NCI-H2171 (cell line): ENCODE measurements at places on chromosomes 6 and 20.

DNA sequence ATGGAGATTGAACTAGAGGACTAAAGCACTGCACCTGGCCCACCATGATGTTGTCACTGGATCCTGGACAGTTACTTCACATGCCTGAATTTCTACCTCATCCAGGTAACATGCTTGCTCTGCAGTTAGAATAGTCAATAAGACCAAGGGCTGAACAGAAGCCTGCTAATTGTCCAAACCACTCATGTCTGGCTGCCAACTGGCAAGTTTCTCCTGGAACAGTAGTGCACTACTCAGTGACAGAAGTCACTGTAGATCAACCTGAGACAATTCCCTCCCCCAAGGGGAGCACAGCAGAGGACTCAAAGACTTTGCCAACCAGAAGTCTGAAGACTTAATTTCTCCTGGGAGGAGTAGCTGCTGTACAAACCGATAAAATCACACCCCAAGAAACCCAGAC lies 454.6 kb upstream of the MARCKS start:
- DNase-seq, result no peak

GRCh38 chr6:142551274-142551811 lies 249.5 kb downstream of the ADGRG6 start:
- DNase-seq, result peak; percentile 70

GRCh38 chr20:49310705-49311104 lies 32.8 kb upstream of the ZNFX1 start:
- no peak for DNase-seq

- DNase-seq, result no peak
Measured at GRCh38 chr6:69542494-69542893, 254.3 kb downstream of the LMBRD1 start.

- no peak for DNase-seq
Measured at GRCh38 chr20:23663180-23663579, 25.4 kb upstream of the CST3 start.

DNA sequence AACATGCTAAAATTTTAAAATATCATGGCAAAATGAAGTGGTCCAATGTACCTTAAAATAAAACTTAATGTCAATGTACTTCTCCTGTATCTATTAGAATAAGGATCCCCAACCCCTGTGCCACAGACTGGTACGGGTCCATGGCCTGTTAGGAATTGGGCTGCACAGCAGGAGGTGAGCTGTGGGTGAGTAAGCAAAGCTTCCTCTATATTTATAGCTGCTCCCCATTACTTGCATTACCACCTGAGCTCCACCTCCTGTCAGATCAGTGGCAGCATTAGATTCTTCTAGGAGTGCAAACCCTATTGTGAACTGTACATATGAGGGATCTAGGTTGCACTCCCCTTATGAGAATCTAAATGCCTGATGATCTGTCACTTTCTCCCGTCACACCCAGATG lies 86.0 kb downstream of the SLC16A10 start:
- DNase-seq, result no peak

DNA sequence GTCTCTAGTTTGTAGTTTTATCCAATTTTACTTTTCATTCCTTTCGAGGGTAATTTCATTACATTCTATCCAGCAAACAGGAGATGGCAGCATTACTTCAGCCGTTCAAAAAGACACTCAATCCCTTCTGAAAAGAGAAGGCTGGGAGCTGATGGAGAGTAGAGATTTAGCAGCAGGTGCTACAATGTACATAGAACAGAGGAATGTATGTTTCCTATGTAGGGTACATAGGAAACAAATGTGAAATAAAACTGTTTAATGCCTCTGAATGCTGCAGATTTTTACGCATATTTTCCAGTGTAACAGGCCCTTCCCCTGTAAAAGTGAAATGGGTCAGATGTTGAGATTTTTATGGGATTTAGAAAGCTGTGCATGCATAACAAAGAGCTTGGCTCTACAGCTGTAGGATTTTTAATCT lies 16.0 kb downstream of the RPS12 start:
- DNase-seq, result peak; percentile 37

DNA sequence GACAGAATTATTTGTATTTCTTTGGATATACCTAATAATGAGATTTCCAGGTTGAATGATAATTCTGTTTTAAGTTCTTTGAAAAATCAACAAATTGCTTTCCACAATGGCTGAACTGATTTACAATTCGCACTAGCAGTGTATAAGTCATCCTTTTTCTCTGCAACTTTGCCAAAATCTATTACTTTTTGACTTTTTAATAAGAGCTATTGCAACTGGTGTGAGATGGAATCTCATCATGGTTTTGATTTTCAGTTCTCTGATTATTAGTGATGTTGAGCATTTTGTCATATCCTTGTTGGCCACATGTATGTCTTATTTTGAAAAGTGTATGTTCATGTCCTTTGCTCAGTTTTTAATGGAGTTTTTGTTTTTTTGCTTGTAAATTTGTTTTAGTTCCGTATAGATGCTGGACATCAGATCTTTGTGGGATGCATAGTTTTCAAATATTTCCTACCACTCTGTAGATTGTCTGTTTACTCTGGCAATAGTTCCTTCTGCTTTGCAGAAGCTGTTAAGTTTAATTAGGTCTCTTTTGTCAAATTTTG lies 409.8 kb upstream of the CITED2 start:
- no peak for DNase-seq

DNA sequence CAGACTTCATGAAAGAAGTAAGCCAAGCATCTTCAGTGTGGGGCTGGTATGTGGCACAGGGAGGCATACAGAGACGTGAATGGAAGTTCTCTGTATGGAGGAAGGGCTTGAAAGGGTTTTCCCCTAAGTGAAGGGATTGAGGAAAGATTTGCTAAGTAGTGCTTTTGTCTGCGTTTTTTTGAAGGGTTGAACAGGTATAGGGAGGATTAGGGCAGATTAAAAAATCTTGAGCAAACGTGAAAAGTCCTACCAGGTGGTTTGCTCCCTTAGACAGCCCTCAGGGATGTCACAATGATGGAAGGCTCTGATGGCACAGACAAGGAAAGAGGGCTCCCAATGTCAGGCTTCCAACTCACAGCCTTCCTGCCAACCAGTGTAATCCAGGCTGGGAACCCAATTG lies 181.7 kb upstream of the TAB2 start:
- no peak for DNase-seq

GRCh38 chr20:2984956-2985661 lies 58.3 kb upstream of the GNRH2 start:
- no peak for DNase-seq

GRCh38 chr20:50346374-50347283 lies 156.0 kb downstream of the CEBPB start:
- peak; percentile 72 for DNase-seq

GRCh38 chr20:5674176-5674660 lies 76.0 kb upstream of the SHLD1 start:
- DNase-seq, result no peak

- DNase-seq, result no peak
Measured at GRCh38 chr6:11828262-11828870, 49.8 kb upstream of the ADTRP start.

GRCh38 chr20:3572151-3572550 lies 91.0 kb downstream of the GFRA4 start:
- DNase-seq, result no peak

- no peak for DNase-seq
Measured at GRCh38 chr20:23541776-23542175, 26.5 kb downstream of the CST9L start.

DNA sequence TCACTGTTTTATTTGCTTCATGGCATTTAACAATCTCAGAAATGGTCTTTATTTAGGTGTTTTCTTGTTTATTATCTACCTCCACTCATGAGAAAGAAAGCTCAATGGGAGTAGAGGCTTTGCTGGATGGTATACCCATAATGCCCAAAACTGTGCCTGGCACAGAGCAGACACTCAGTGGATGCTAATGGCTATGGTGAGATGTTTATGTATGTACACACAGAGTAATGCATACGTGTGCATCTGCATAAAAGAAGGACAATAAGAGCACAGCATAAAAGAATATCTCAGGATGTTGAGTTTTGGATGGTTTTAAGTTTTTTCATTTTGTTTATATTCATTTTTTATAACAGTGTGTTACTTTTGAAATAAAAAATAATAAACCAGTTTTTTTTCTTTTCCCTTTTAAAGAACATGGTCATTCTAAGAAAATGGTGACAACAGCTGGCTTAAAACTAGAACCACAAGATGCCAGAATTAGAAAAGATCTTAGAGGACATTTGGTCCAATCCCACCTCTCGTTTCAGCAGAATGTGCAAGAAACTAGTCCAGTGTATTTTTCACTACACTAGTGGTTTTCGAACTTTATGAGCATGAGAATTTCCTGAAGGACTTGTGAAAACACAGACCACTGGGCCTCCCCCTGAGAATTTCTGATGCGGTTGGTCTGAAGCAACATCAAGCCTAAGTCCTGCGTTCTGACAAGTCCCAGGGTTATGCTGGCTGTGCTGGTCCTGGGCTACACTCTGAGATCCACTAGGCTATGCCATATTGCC lies 131.9 kb downstream of the FYN start:
- DNase-seq, result no peak

DNA sequence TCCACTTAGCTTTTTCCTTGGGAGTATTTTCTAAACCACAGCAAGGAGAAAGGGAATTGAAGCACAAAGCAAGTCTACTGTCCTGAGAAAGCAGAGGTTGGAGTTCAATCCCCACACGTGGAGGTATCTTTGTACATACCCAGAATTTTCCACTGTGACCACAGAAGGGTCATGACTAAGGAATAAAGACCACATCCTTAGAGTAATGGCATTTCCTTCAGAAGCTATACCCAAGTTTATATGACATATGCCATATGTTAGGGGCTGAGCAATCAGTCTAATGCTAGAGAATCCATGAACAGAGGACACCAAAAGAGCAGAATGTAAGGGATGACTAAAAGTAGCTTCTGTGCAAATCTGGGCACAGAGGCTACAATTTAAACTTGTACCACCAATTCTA lies 46.4 kb downstream of the ATG5 start:
- no peak for DNase-seq

DNA sequence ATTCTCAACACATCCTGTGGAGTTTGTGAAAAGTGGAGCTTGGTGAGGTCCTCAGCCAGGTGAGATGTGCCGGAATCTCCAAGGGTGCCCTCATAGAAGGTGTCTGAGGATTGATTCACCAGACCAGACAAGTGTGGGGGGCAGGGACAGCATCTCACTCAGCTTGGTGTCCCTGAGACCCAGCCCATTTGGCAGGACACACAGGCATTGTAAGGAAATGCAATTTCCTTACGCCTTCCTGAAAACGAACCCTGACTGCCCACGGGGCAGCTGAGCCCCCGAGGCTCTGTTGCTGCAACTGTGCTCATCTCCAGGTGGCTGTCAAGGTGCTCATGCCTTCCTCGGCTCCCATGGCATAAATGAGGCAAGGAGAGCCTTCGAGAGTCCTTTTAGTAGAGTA lies 33.4 kb downstream of the FOXC1 start:
- no peak for DNase-seq

DNA sequence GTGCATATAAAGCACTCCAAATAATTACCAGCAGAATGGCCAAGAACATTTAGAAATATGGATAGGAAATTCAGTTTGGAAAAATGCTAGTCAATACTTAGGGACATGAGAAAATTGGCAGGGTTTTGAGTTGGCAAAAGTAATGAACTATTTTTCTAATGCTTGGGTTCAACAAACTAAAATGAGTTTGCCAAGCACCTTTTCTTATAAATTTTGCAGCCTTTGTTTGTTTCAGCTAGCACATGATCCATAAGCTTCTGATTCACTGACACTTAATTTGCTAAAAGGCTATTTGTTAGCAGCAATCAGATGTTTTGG lies 324.8 kb downstream of the QKI start:
- no peak for DNase-seq

DNA sequence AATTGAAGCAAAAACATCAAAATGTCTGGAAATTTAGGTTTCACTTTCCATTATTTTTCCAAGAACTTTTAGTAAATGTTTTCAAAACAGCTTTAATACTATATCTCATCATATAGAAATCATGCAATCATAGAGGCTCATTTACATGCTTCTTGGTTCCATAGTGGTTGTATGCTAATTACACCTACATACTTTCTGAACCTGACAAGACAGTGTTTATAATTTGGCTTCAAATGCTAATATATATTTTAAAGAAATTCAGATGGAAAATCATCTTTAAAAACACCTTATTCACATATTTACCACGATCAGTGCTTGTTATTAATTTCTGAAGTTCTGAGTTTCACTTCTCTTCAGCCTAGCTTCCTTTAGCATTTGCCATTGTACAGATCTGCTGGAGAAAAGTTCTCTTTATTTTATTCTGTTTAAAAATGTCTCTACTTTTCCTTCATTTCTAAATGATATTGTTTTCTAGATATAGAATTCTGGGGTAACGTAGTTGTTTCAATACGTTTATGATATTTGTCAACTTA lies 89.9 kb downstream of the PLCB1 start:
- no peak for DNase-seq

DNA sequence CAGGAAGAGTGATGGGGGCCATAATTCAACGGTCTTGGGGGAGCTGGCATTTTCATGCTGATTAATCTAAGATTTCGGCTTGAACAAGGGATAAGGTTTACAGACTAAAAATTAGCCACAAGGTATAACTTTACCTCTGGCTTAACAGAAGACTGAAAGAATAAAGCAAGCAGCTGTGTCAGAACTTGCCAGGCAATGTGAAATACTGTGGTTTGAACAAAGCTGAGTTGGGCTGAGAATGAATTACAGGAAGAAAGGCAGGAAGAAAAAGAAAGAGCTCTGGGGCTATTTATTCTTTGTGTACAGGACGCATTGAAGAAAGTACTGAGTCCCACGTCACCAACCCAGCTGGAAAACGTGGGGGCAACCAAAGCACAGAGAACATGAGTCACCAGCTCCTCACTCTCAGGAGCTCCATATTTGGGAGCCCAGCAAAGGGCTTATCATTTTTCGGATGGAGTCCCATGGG lies 121.5 kb upstream of the NEDD9 start:
- no peak for DNase-seq

GRCh38 chr6:135985471-135985870 lies 134.0 kb downstream of the PDE7B start:
- DNase-seq, result no peak

DNA sequence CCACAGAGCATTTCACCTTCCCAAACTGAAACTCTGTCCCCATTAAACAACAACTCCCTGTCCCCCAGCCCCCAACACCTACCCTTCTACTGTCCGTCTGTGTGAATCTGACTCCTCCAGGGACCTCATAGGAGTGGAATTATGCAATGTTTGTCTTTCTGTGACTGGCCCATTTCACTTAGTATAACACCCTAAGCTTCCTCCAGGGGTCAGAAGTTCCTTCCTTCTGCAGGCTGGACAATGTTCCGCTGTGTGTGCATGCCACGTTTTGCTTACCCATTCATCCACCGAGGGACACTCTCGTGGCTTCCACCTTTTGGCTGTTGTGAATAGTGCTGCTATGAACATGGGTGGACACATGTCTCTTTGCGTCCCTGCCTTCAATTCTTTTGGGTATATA lies 37.6 kb upstream of the MPC1 start:
- DNase-seq, result no peak
